MCF 10A (cell line): ENCODE measurements at places on chromosomes 2 and 18. TPM values are rescaled to one million over a fixed set of nuclear protein-coding genes. Genes with fewer than 3 reads are reported as not detected.

Gene MC4R
- not detected in 2 replicates for total RNA-seq

Gene CRYGD
- total RNA-seq, result not detected in 2 replicates

Gene POTEJ
- not detected in 2 replicates for total RNA-seq

Gene VWC2L
- total RNA-seq, result not detected in 2 replicates

Gene MRPL53
- total RNA-seq, result 115 and 123 TPM in 2 replicates

Gene AFF3
- total RNA-seq, result 0.42 and 1.0 TPM in 2 replicates

Gene GDF7
- total RNA-seq, result not detected in 2 replicates

Gene POTEE
- not detected in 2 replicates for total RNA-seq

Gene ASB18
- total RNA-seq, result not detected in 2 replicates

Gene LIMS2
- not detected in 2 replicates for total RNA-seq

Gene GULP1
- total RNA-seq, result 4.2 and 9.3 TPM in 2 replicates

Gene TUBA4B
- not detected in 2 replicates for total RNA-seq

Gene OTOS
- total RNA-seq, result not detected in 2 replicates

Gene C2orf92
- total RNA-seq, result 5.3 and 7.6 TPM in 2 replicates

Gene SPATA3
- total RNA-seq, result not detected in 2 replicates

Gene FAM124B
- not detected in 2 replicates for total RNA-seq

Gene SERPINB11
- not detected in 2 replicates for total RNA-seq

Gene TBC1D8
- total RNA-seq, result 48.1 and 50.9 TPM in 2 replicates

Gene MAPK4
- 0.21 TPM in 1 of 2 replicates, not detected in the other for total RNA-seq

Gene ZNF513
- total RNA-seq, result 14.8 and 16.2 TPM in 2 replicates

Gene SPC25
- total RNA-seq, result 2.5 and 3.5 TPM in 2 replicates

Gene RALBP1
- total RNA-seq, result 47.0 and 47.9 TPM in 2 replicates

Gene REG1A
- not detected in 2 replicates for total RNA-seq

Gene IL1RL1
- 10.0 and 25.6 TPM in 2 replicates for total RNA-seq

Gene SERPINB10
- not detected in 2 replicates for total RNA-seq

Gene CENPA
- 19.7 and 35.1 TPM in 2 replicates for total RNA-seq

Gene LRATD1
- total RNA-seq, result 2.2 and 4.7 TPM in 2 replicates

Gene CCDC102B
- 3.4 and 3.5 TPM in 2 replicates for total RNA-seq

Gene FAM110C
- 8.3 and 10.3 TPM in 2 replicates for total RNA-seq

Gene ALLC
- total RNA-seq, result not detected in 2 replicates

Gene RTP5
- not detected in 2 replicates for total RNA-seq

Gene UCN
- total RNA-seq, result 7.9 and 9.5 TPM in 2 replicates

Gene UGT1A5
- total RNA-seq, result not detected in 2 replicates

Gene TTN
- under 0.01 and 0.05 TPM in 2 replicates for total RNA-seq

Gene ERLEC1
- 51.4 and 68.1 TPM in 2 replicates for total RNA-seq

Gene NCL
- total RNA-seq, result 578 and 778 TPM in 2 replicates

Gene SIX3
- total RNA-seq, result not detected in 2 replicates

Gene AOX1
- total RNA-seq, result 54.0 and 76.6 TPM in 2 replicates

Gene IL1RL2
- not detected in 2 replicates for total RNA-seq

Gene REG1B
- total RNA-seq, result not detected in 2 replicates

Gene COBLL1
- 37.1 and 47.0 TPM in 2 replicates for total RNA-seq

Gene LTBP1
- total RNA-seq, result 99.0 and 119 TPM in 2 replicates

Gene PTPRN
- not detected in 2 replicates for total RNA-seq

Gene PDE11A
- total RNA-seq, result not detected in 2 replicates

Gene ERFE
- 14.5 and 18.1 TPM in 2 replicates for total RNA-seq
